ENCODE measurements at places on chromosomes 16 and 17.

- DNase-seq, result no peak
Observed at GRCh38 chr17:10208604-10209193, 10.3 kb upstream of the GAS7 start.

GRCh38 chr16:12543700-12544476 is 259.8 kb downstream of the CPPED1 start:
- DNase-seq, result no peak

- DNase-seq, result no peak
Observed at GRCh38 chr16:52439171-52439701, 107.7 kb downstream of the TOX3 start.

GRCh38 chr17:48563385-48563838 is 14.7 kb downstream of the HOXB4 start:
- DNase-seq, result no peak

DNA sequence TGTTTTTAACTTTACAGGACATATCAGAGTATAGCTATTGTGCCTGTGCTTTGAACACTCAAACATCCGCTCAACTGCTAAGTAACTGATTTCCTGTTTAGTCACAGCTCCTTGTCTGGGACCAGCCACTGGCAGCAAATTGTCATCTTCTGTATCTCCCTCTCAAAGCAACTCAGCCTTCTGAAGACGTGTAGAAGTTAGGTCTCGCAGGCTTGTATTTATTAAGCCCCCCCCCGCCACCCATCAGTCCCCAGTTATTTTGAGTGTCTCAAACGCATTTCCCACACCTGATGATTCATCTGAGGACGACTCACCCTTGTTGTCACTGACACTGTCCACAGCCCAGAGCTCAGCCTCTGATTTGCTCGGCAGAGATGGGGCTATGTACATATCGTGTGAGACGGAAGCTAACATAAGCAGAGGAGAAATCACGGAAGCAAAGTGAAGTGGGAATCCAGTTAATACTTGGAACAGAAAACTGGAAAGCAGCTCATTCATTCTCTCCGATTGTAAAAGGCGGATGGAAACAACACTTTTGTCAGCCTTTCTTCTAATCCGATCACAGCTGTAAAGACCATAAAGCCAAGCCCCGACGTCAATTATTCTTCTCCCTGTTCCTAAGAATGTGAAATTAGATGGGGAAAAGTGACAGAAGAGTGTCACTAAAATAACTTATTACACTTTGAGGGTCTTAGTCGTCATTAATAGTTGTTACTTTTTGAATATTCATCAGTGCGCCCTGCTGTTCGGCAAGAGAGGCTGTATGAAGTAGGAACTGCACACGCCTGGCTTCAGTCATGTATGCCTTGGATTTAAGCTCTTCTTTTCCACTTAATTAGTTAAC is 64.2 kb downstream of the PITPNC1 start:
- no peak for DNase-seq

DNA sequence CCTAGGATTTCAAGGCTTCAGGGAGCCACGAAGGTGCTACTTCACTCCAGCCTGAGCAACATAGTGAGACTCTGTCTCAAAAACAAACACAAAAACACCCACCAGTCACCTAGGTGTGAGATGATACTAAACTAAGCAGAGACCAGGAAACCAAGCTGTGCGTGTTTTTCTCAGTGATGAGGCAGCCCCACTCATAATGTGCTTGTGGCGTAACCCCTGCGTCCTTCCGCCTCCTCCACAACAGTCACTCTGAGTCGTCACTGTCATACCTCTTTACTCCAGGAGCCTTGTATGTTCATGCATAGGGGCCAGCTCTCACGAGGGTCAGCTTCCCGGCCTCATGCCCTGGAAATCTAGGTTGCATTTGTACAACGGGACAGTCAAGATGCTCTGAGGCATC is 31.1 kb upstream of the SLC47A1 start:
- DNase-seq, result no peak

DNA sequence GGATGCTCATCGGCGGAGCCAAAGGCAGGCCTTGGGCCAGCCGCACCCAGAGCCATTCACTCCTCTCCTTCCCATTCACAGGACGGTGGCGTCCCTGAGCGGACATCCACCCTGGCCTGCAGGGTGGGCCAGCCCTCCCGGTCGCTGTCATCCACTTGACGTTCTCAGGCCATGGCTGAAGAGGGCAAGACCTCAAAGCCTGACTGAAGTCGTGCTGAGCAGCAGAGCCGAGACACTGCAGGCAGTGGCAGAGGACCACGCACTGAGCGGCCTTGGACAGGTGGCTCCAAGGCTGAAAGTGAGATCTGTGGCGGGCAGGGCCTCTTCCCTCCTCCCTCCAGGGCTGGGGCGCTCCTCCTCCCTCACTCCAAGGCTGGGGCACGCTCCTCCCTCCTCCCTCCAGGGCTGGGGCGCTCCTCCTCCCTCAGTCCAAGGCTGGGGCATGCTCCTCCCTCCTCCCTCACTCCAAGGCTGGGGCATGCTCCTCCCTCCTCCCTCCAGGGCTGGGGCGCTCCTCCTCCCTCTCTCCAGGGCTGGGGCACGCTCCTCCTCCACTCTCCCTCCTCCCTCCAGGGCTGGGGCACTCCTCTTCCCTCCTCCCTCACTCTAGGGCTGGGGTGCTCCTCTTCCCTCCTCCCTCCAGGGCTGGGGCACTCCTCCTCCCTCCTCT is 24.1 kb downstream of the GNPTG start:
- no peak for DNase-seq

- DNase-seq, result no peak
Observed at GRCh38 chr17:73427198-73427597, 115.4 kb upstream of the CDC42EP4 start.

DNA sequence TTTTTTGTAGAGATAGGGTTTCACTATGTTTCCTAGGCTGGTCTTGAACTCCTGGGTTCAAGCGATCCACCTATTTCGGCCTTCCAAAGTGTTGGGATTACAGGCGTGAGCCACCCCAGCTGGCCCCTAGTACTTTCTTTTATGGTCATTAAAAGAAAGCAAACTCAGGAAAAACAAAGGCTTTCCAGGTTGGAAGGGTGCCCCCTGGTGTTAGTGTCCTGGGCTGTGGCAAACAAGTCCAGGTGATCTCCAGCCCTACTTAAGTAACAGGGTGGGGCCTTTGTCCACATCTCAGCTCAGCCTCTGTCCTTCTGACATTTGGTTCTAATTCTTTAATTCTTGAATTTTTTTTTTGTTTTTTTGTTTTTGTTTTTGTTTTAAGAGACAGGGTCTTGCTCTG is 6.9 kb downstream of the IGFBP4 start:
- DNase-seq, result peak; percentile 45

DNA sequence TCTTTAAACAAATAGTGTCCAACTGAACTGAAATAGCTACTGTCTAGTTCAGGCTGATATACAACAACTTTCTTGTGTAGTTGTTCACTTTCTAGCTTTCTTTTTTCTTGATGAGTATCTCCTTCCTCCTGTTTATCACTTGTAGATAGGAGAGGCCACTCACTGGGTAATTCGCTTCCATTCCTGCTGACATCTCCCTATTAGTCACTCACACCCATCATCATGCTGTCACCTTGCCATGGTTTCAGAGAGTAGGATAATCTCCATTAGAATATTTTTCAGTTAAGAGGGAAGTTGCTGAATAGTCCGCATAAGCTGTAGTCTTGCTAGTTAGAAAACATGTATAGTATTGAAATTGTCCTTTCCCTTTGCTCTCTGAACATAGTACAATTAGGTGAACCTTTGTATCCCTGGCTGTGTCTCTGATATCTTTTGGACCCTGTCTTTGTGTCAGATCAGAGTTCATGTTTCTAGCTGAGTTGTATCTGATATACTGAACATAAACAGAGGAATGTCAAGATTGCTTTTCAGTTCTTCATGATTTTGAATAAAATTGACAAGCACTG is 64.4 kb upstream of the RASL10B start:
- no peak for DNase-seq

GRCh38 chr17:63221939-63222338 is 224.2 kb downstream of the CYB561 start:
- DNase-seq, result no peak

- no peak for DNase-seq
Observed at GRCh38 chr16:15808071-15808470, 48.8 kb downstream of the MYH11 start.

- DNase-seq, result peak; percentile 71
Observed at GRCh38 chr17:7862692-7863437, 5.1 kb downstream of the CYB5D1 start.

DNA sequence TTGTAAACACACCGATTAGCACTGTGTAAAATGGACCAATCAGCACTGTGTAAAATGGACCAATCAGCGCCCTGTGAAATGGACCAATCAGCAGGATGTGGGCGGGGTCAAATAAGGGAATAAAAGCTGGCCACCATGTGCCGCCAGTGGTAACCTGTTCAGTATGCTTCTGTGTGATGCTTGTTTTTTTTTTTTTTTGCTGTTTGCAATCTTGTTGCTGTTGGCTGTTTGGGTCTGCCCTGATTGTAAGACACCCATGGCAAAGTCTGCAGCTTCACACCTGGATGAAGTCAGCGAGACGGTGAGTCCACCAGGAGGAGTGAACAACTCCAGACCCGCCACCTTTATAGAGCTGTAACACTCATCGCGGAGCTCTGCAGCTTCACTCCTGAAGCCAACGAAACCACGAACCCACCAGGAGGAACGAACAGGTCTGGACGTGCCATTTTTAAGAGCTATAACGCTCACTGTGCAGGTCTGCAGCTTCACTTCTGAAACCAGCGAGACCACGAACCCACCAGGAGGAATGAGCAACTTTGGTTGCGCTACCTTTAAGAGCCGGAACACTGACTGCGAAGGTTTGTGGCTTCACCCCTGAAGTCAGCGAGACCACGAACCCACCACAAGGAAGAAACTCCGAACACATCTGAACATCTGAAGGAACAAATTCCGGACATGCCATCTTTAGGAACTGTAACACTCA is 85.0 kb upstream of the MED9 start:
- no peak for DNase-seq

DNA sequence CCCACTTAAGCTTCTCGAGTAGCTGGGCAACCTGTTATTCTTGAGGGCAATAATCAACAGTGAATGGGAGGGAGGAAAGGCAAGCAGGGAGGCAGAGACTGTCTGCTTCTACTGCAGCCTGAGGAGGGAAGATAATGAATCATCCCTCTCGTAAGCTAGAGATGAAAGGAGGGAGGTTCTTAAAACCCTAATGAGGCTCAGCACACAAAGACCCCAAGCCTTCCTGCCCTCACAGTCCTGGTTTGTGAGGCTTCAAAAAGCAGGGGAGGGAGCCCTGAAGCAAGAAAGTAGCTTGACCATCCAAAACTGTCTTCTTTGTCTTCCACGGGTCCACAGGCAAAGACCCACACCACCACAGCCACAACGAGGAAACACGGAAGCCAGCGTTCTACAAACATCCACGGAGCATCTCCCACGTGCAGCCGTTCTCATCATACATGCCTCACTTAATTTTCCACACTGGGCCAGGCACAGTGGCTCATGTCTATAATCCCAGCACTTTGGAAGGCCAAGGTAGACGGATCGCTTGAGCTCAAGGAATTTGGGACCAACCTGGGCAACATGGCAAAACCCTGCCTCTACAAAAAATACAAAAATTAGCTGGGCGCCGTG is 1.8 kb downstream of the PIK3R5 start:
- DNase-seq, result no peak

- no peak for DNase-seq
Observed at GRCh38 chr16:23999663-24000062, 163.9 kb downstream of the PRKCB start.

- DNase-seq, result no peak
Observed at GRCh38 chr16:1468426-1468810, 6.4 kb downstream of the CLCN7 start.

GRCh38 chr16:25143928-25144327 is 32.4 kb downstream of the LCMT1 start:
- no peak for DNase-seq

DNA sequence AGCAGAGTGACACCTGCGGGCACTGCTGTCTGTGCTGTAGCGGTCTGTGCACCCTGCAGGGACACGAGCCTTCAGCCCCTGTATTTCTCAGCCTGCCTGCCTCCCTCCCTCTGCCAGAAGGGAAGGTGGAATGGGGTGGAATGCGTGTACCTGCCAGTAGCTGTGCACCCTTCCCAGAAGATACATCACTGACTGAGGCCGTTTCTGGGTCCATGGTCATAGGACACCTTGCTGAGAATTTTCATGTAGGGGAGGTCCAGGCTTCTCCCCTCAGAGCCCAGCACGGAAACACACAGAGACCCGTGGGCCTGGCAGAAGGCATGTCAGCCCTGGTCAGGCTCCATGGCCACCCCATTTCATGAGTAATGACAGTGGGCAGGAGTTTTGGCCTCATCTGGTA is 16.5 kb downstream of the DBNDD1 start:
- DNase-seq, result no peak

GRCh38 chr17:45451131-45451530 is 18.5 kb upstream of the ARHGAP27 start:
- DNase-seq, result no peak

DNA sequence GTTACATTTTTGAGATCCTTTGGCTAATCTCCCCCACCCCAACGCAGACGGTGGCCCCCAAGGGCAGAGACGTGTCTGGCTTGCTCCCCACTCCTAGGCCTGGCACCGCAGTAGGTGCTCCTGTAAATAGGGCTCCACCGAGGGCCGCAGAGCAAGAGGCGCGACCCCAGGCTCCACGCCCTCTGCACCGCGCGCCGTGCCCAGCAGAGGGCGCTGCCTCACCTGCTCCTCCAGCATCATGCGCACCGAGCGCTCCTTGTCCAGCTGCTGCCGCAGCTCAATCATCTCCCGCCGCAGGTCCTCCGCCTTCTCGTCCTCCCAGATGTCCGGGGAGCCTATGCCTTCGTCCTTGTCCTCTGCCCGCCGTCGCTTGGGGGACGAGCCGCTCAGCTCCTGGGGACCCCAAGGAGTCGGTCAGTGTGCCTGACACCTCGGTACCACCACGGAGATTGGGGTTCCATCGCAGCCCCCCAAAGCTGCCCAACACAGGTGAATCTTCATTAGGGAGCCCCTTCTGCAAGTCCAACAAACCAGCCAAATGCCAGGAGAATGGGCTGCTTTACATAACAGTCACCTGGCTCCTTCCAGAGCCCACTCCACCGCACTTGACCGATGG is 11.2 kb downstream of the TFAP4 start:
- peak; percentile 39 for DNase-seq

DNA sequence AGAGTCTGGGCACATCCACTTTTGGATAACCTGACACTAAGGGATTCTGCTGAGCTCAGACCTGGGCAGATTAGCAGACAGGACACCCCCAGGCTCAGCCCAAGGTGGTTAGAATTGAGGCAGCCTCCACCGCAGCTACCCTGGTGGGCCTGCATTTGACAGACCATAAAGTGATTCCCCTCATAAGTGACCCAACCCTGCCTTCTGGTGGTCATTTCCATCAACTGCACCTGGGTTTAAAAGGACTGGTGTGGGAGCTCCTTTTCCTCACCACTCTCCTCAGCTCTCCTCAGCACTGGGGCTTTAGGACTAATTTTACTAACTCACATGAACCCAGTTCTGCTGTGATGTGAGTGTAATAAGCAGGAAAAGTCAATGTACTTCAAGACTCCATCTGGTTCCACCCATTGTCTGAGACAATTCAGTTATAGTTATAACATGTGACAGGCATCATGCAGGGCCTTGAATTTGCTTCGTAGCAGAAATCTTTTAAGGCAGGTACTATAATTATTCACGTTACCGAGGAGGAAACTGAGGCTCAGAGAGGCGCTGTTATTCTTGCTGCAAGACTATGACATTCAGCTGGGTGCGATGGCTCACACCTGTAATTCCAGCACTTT is 42.5 kb downstream of the MYH3 start:
- peak; percentile 55 for DNase-seq

Data from uterus (tissue), 4 donors.